ENCODE measurements at places on chromosomes 12 and 14. TPM values are rescaled to one million over a fixed set of nuclear protein-coding genes. Genes with fewer than 3 reads are reported as not detected.

The KRT86 gene
- total RNA-seq: not detected

GRCh38 chr12:50057000-50057841, at the start of gene ASIC1:
TSS of gene ASIC1 (plus strand) at chr12:50057596. CDS start at chr12:50058767, 1,171 bp downstream.
- ATAC-seq: peak; percentile 82

The STON2 gene
- 11.6 TPM for total RNA-seq

- ATAC-seq: peak; percentile 9
Observed at GRCh38 chr14:77458249-77458950, 507 bp downstream of the AHSA1 start.

GRCh38 chr14:24859559-24859958, 190.4 kb downstream of the STXBP6 start:
- no peak for ATAC-seq

DNA sequence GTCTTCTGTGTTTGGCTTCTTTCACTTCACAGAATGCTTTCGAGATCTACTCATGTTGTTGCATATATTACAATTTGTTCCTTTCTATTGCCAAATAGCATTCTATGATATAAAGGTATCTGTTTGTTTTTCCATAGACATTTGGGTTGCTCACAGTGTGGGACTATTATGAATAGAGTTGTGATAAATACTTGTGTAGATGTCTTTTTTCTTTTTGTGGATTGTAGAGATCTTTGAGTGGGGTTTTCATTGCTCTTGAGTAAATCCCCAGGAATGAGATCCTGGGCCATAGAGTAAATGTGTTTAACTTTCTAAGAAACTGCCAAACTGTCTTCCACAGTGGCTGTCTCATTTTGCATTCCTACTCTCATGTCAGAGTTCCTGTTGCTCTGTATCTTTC, 24.9 kb upstream of the CEBPE start:
- no peak for ATAC-seq

The PROX2 gene
- total RNA-seq: 0.08 TPM

The RASAL1 gene
- 1.7 TPM for total RNA-seq

The FAM186B gene
- 0.69 TPM for total RNA-seq

DNA sequence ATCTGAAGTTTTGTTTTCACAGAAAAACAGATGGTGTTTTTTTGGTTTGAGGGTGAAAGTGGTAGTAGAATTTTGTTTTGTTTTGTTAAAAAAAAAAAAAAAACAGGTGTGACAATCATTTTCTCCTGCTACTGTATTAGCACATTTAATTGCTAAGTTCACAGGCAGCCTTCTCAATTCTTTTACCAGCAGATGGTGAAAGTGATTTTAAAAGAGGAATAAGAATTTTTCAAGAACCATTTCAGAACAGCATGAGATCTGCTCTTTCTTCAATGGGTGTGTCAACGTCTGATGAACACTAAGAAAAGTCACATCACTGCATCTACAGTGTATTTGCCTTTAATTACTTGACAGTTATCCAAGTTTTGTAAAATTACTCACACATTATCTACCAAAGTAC, 303.7 kb upstream of the USP15 start:
- ATAC-seq: no peak

- no peak for ATAC-seq
Observed at GRCh38 chr12:11461433-11461832, 66.1 kb upstream of the PRB2 start.

- no peak for ATAC-seq
Observed at GRCh38 chr14:56135668-56136067, 17.5 kb downstream of the PELI2 start.

DNA sequence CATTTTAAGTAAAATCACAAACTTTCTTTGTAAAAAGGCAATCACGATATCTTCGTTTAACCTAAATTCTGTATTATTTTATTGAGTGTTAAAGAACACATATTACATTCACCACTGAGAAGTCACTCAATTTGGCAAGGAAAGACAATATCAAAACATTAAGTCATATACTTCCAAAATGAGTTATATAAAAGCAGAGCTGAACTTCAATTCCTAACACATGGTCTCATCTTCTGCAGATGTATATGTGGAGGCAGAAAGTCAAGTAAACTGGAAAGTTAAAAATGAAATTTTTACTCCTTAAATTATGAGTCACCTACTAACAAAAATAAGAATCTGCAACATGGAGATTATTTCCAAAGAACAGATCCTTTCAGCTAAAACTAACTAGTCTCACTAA, 28.7 kb downstream of the BMAL2 start:
- no peak for ATAC-seq

The NR4A1 gene
- 29.9 TPM for total RNA-seq

The CEBPE gene
- total RNA-seq: not detected

DNA sequence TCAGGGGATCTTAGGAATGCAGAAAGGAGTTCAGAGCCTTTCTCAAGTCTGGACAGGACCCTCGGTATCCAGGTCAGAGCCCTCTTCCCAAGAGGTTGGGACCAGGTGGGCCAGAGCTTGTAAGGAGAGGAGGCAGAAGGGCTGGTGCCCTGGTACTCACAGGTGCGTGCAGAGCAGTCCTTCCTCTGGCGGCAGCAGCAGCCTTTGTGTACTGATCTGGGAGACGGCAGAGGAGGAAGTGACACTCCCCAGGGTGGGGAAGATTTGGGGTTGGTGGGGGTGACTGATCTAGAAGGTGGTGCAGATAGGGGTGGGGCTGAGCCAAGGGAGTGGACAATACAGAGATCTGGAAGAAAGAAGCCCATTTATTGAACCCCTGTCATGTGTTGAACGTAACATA, at the start of gene ITGB7:
Gene ITGB7 (minus strand): TSS at position 210 of the 400 bp plus-strand sequence. CDS start 6,808 bp downstream, outside the sequence.
- ATAC-seq: peak; percentile 16

GRCh38 chr12:103318566-103318965, 177.2 kb downstream of the C12orf42 start:
- no peak for ATAC-seq

DNA sequence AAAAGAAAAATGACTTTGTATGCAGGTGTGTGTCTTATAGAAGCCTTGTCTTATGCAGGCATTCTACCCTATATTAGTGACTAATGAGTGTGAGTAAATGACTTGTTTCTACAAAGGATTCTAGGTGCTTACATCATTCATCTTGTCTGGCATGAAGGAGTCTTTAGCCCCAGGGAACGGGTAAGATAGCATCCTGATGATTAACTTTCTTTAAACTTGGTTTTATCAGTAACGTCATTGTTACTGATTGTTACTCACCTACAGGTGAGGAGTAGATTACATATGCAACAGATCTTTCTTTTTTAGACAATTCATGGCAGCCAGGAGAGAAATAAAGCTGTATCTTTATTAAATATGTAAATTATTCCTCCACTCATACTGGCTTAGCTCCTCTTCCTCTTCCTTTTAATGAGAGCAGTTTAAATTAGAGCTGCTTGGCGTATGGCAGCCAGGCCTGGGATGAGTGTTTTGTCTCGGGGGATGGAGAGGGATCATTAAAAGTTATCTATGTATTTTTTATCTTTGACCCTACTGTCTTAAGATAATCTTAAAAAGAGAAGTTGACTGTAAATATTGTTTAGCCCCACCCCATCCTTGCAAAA, 57.2 kb upstream of the ATP2A2 start:
- no peak for ATAC-seq

GRCh38 chr14:99534333-99534732, 53.1 kb downstream of the CCNK start:
- ATAC-seq: no peak

The MANSC4 gene
- total RNA-seq: not detected

DNA sequence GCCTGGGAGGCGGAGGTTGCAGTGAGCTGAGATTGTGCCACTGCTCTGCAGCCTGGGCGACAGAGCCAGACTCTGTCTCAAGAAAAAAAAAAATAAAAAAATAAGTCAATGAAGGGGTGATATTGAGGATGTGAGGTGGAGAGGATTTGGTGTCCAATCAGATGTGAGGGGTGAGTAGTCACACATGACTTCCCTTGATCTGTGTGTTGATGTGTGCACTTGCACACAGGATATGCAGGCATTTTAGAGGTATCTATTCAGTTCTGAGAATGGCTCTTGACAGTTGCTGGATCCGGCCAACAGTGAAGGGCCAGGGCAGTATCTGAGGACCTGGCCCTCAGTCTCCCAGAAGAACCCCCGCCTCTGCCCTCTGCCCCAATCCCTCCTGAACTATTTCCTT, 7.8 kb upstream of the SP7 start:
- ATAC-seq: no peak

DNA sequence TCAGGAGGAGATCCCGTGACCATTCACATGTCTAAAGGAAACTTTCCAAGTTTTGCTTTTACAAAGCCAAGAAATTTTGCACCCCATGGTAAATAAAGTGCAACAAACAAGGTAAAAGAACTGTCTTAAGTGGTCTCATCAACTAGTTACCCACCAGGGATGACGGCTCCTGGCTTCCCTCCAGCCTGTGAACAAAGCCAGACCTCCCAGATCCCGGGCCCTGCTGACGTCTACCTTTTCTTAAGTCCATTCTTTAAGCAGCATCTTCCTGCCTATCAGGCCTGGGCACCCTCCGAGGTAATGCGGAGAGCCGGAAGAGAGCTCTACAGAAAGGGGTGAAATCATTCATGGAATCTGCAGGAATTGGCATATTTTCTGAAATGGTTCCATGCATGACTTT, 58.0 kb upstream of the DAAM1 start:
- no peak for ATAC-seq

The ACOT6 gene
- not detected for total RNA-seq

- peak; percentile 9 for ATAC-seq
Observed at GRCh38 chr12:6603095-6603567, 4.0 kb downstream of the CHD4 start.

GRCh38 chr14:41699486-41699885, 92.8 kb downstream of the LRFN5 start:
- ATAC-seq: no peak

GRCh38 chr12:32005496-32006125, 46.4 kb downstream of the RESF1 start:
- ATAC-seq: no peak

- ATAC-seq: no peak
Observed at GRCh38 chr12:50621399-50622300, 116.9 kb downstream of the DIP2B start.

DNA sequence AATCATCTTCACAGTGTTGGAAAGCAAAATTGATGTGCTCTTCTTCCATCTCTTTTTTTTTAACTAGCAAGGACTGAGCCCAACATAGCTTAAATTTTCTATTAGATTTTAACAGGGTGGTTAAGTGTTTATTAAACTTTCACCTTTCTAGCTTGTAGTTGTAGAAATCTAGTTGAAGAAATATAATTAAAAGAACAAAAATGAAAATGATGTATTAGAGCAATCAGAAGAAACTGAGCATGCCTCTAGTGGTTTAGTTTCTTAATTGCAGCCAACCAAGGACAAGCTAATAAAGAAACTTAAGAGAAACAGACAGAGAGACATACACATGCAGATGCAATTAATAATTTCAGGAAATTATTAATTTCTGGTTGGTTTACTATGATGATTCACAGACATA, 673.0 kb upstream of the LMO3 start:
- ATAC-seq: no peak

The RTL1 gene
- total RNA-seq: 0.31 TPM

The TAS2R42 gene
- total RNA-seq: not detected

- ATAC-seq: no peak
Observed at GRCh38 chr12:21697904-21698630, 40.4 kb upstream of the LDHB start.

The DIO3 gene
- total RNA-seq: 0.73 TPM

- no peak for ATAC-seq
Observed at GRCh38 chr12:11749943-11750690, 100.6 kb downstream of the ETV6 start.

DNA sequence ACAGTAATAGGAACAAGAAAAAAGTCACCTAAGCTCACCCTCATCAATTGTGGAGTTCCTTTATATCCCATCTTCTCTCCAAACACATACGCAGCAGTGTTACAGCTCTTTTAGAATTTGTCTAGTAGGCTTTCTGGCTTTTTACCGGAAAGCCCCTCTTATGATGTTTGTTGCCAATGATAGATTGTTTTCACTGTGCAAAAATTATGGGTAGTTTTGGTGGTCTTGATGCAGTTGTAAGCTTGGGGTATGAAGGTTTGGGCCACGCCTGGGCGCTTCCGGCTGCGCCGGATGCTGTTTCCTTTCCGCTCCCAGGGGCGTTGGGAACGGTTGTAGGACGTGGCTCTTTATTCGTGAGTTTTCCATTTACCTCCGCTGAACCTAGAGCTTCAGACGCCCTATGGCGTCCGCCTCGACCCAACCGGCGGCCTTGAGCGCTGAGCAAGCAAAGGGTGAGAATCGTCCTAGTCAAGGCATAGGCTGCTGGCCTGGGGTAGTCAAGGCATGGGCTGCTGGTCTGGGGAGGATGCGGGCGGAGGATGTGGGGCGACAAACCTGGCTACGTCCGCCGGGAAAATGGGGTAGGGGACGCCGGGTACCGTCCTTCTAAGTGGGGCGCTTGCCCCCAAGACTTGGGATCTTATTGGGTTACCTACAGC, at the start of the genes C12orf57 and RNU7-1:
Gene C12orf57 (plus strand): TSS at position 301 of the 659 bp plus-strand sequence. CDS start 100 bp downstream, at position 401.
Gene RNU7-1 (plus strand): TSS at position 95 of the 659 bp plus-strand sequence.
- ATAC-seq: peak; percentile 72

DNA sequence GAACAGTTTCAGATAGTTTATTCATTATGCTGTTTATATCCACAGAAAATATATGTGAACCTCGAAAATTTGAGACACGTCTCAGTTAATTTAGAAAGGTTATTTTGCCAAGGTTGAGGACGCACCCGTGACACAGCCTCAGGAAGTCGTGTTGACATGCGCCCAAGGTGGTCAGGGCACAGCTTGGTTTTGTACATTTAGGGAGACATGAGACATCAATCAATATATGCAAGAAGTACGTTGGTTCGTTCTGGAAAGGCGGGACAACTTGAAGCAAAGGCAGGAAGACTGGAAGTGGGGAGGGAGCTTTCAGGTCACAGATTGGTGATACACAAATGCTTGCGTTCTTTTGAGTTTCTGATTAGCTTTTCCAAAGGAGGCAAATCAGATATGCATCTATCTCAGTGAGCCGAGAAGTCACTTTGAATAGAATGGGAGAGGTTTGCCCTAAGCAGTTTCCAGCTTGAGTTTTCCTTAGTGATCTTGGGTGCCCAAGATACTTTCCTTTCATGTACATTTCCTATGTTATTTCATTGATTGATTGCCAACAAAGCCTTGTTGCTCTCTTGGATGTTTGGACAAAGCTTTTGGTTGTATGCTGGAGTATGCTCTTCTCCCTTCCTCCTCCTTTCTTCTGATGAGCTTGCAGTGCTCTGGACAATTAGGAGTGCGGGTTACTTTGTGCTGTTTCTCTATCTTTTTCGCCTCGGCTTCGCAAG, 3.2 kb downstream of the SNAPC1 start:
- ATAC-seq: no peak

The GPR162 gene
- total RNA-seq: 3.8 TPM

- ATAC-seq: no peak
Observed at GRCh38 chr12:46500673-46501072, 128.1 kb upstream of the SLC38A2 start.

DNA sequence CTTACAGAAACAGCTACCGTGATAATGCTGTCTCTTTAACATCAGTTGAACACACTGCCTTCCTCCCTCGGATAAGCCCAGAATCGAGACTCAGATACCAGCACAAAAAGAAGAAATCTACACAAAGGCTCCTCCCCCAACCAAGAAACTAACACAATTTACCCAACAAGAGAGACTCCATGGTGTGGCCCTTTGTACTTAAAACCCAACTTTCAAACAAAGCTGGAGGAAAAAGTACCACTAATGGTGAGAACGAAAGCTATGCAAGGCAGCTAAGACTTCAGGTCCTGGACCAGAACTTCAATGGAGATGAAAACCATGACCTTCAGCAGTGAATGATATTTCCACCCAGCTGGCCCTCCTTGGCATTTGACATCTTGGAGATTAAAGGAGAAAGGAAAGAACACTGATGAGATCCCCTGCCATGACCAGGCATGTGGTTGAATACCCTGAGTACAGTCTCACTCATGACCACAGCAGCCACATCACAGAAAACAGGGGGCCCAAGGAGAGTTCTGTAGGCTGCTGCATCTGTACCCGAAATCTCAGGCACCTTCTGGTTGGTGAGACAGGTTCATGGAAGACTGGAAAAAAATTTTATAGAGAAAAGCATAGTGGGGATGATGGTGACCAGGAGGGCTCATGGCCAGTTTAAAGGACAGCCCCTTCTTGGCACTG, 36.7 kb downstream of the RBM19 start:
- no peak for ATAC-seq
